ENCODE measurements at places on chromosomes 7 and 10.

DNA sequence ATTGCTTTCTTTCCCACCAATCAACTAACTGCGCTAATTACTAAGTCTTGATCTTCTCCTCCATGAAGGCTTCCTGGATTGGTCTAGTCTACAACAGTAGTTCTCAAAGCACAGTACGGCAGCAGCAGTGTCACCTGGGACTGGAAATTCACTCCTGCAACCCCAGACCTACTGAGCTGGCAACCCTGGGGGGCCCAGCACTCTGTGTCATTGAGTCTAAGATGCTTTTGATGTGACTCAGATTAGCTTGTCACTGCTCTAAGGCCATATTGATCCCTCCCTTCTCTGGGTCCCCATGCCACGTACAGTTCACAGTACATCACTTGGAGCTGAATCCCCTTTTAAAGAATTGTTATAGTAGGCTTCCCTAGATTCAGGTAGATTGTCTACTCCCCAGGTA lies 65.7 kb upstream of the KMT2C start:
- no peak for DNase-seq

- peak; percentile 65 for DNase-seq
Measured at GRCh38 chr10:48655411-48656240, 29.0 kb upstream of the WDFY4 start.

GRCh38 chr10:97876402-97876801 lies 26.8 kb downstream of the GOLGA7B start:
- DNase-seq: no peak

DNA sequence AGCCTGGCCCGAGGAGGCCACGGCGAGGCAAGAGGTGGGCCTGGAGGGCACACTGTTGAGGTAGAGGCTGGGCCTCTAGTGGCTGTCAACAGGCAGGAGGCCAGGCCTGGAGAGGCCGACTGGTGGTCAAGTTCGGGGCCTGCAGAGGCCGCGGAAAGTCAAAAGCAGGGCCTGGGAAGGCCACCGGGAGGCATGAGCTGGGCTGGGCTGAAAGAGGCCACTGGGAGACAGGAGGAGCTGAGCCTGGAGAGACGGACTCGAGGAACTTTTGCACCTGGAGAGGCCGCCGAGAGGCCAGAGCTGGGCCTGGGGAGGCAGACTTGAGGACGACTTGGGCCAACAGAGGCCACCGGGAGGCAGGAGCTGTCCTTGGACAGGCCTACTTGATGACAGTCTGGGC lies 321.2 kb downstream of the ZNF479 start:
- DNase-seq: peak; percentile 1

- no peak for DNase-seq
Measured at GRCh38 chr7:118259115-118259514, 34.6 kb downstream of the ANKRD7 start.

- DNase-seq: no peak
Measured at GRCh38 chr10:128222332-128222849, 96.2 kb upstream of the MKI67 start.

GRCh38 chr7:81638198-81638597 lies 131.6 kb downstream of the HGF start:
- DNase-seq: no peak

GRCh38 chr10:90862908-90863514 lies 5.2 kb upstream of the HTR7 start:
- DNase-seq: no peak

DNA sequence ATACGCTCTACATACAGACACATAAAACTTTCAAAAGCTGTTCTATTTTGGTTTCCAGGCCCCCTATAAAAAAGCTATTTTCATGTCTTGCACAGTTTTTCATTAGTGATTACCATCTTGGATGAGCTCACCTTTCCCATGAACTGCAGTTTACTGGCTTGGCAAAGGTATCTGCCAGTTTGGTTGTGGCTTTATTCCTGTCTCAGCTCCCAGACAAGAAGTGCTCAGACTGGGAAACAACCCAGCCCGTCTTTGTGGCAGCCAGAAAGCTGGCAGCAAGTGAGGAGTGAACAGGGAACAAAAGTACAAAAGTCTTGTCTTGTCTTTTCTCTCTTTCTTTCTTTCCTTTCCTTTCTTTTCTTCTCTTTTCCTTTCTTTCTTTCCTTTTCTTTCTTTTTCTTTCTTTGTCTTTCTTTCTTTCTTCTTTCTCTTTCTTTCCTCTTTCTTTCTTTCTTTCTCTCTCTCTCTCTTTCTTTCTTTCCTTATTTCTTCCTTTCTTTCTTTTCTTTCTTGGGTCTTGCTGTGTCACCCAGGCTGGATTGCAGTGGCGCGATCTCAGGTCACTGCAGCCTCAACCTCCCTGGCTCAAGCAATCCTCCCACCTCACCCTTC lies 138.8 kb downstream of the CFAP58 start:
- no peak for DNase-seq

DNA sequence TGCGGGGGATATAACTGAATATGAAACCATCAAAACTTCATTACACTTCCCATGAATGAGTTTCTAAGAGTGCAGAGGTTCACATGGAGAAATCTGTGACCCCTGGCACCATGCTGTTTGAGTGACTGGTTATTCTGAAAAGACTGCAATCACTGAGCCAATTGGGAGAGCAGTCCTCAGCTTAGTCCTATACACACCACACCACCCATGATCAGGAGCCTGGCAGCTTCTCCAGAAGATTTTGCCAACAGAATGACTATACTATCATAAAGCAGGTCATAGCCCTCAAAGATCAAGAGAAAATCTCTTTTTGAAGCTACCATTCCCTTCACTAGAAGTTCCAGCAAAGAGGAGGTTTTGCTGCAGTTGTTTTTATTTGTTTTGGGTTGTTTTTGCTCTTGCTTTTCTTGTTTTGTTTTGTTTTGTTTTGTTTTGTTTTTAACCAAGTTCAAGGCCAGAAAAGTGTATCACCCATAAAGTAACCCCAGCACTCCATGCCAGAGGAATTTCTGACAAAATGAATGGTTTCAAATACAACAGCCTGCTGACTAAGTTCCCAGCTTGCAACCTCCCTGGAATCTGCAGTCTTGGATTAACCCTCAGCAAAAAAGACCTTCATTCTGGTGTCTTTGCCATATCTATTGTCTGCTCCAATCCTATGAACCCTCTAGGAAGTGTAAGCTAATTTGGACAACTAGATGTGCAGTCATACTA lies 19.7 kb upstream of the HGF start:
- no peak for DNase-seq

GRCh38 chr10:66783316-66783715 lies 142.5 kb upstream of the LRRTM3 start:
- no peak for DNase-seq

GRCh38 chr7:158782761-158783401 lies 46.4 kb downstream of the ESYT2 start:
- DNase-seq: peak; percentile 55

- no peak for DNase-seq
Measured at GRCh38 chr7:37531225-37531624, 82.6 kb upstream of the ELMO1 start.
